ENCODE measurements at places on chromosomes 16 and 17.

- DNase-seq, result no peak
Observed at GRCh38 chr17:11251561-11252107, 10.6 kb downstream of the SHISA6 start.

DNA sequence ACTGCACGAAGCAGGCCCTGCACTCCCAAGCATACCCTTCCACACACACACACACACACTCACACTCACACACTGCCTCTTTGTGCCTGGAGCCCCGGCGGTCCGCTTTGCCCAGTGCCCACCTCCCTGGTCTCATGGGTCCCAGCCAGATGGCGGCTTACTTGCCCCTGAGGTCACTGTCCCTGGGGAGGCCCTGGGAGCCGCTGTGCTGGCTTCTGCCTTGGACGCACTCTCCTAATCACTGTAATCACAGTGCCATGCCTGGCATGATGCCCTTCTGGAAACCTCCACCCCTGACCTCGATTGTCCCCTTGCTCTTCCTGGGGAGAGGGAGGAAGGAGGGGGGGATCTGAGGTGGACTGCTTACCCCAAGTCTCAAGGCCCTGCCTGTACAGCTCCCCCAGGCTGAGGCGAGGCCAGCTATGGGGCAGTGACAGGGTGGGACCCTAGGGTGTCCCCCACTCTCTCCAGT, 36.0 kb downstream of the ARHGAP23 start:
- DNase-seq, result no peak

- DNase-seq, result no peak
Observed at GRCh38 chr17:17402558-17402957, 74.2 kb upstream of the MED9 start.

GRCh38 chr16:57693550-57693949, 1.1 kb upstream of the DRC7 start:
- DNase-seq, result no peak

- no peak for DNase-seq
Observed at GRCh38 chr17:834136-834535, 52.0 kb downstream of the MRM3 start.

DNA sequence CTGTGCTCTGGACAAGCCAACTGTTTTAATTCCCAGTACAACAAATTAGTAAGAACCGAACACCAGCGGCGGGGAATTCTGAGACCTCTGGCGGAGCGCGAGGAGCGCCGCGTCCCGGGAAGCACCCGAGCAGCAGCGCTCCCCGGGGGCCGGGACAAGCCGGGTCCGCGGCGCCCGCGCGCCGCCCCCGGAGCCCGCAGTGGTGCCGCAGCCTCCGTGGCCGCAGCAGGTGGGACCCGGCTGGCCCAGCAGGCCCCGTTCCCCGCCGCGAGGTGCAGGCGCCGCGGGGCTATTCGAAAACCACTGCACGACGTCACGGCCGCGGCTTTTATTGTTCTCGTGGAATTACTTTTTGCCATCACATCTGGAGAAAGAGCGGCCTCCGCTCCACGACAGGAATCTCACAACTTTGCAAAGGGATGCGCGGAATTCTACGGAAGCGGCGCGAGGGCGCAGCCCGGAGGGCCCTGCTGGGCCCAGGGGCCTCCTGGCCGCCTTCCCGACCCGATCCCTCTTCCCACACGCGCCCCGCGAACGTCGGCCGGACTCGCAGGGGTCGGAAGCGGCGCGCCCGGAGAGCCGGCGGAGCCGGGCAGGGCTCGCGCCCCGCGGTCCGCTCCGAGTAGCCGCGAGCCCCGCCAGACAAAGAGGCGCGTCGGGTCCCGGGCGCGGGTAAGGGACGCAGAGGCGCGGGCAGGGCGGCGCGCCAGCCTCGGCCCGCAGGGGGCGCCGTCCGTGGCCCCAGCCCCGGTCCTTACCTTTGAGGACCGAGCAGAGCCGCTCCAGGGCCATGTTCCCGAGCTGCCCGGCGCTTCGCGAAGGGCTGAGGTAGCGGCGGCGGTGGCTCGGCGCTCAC, 696 bp downstream of the NETO2 start:
- DNase-seq, result peak; percentile 56

DNA sequence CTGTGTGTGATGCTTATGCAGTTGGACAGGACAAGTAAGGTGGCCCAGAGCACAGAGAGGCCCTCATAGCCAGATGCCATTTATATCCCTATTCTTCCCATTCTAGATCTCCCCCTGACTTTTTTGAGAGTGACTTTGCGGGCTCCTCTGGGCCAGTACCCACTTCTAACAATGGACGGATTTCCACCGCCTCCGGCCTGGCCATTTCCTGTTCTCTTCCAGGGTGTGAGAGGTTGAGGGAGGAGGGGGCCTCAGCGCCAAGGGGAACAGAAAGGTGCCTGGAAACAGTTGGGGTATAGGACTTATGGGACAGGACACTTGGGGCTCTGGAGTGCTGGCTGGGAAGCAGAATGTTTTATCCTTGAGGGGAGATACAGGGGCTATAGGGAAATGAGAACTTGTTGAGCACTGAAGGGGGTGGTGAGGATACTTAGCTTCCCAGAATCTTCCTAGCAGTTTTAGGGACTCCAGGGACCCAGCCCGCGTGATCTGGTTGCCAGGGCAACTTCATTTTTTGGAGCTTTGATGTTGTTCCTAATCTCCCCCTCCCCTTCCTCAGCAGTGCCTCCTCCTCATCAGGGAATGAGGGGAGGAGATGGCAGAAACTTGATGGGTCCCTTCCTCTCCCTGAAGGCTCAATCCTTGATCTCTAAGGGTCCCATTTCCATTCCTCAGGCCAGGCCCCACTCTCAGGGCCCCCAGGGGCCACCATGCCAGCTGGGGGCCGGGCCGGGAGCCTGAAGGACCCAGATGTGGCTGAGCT, 3.6 kb downstream of the TAOK2 start:
- no peak for DNase-seq

GRCh38 chr17:42279776-42280630, 3.8 kb upstream of the STAT5B start:
- no peak for DNase-seq

- no peak for DNase-seq
Observed at GRCh38 chr16:67413978-67414911, 2.0 kb downstream of the ZDHHC1 start.

DNA sequence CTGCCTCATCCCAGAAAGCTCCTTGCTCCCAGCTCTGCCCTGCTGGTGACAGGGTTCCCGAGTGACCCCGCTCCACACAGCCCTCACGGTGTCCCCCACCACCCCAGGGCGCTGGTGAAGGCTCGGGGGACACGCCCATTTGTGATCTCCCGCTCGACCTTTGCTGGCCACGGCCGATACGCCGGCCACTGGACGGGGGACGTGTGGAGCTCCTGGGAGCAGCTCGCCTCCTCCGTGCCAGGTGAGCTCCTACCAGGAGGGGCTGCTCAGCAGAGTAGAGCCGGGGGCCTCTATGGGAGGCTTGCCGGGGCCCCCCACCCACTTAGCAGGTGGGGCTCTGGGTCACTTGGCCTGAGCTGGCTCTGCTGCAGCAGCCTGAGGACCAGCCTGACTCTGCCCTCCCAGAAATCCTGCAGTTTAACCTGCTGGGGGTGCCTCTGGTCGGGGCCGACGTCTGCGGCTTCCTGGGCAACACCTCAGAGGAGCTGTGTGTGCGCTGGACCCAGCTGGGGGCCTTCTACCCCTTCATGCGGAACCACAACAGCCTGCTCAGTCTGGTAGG, 11.2 kb downstream of the GAA start:
- DNase-seq, result no peak

- DNase-seq, result no peak
Observed at GRCh38 chr17:8859027-8859803, 8.3 kb downstream of the PIK3R6 start.

GRCh38 chr16:10338426-10338825, 47.4 kb upstream of the ATF7IP2 start:
- no peak for DNase-seq

- no peak for DNase-seq
Observed at GRCh38 chr17:75267153-75267410, 3.9 kb downstream of the MIF4GD start.

GRCh38 chr16:21302454-21302853, 24.4 kb upstream of the CRYM start:
- peak; percentile 13 for DNase-seq

DNA sequence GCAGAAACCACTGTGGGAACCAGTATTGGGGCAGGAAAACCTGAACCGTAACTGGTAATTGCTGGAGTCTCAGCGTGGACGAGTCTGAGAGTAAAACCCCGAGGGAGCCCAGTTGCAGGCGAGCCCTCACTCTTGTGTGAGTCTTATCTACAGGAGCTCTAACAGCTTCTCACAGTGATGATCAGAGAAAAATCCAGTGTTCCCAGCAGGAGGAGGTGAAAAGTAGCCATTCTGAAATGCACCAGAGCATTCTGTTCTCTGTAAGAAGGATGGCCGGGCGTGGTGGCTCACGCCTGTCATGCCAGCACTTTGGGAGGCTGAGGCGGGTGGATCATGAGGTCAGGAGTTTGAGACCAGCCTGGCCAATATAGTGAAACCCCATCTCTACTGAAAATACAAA, 161.2 kb downstream of the COPRS start:
- no peak for DNase-seq

GRCh38 chr17:48310748-48311213, 119.2 kb downstream of the SKAP1 start:
- DNase-seq, result peak; percentile 93

GRCh38 chr17:54007855-54008254, 185.1 kb downstream of the KIF2B start:
- DNase-seq, result no peak

- no peak for DNase-seq
Observed at GRCh38 chr16:47966325-47966724, 189.5 kb downstream of the ABCC12 start.

GRCh38 chr17:12745486-12745885, 43.8 kb upstream of the ARHGAP44 start:
- DNase-seq, result no peak

GRCh38 chr17:4544951-4545216, 10.3 kb downstream of the MYBBP1A start:
- DNase-seq, result no peak

DNA sequence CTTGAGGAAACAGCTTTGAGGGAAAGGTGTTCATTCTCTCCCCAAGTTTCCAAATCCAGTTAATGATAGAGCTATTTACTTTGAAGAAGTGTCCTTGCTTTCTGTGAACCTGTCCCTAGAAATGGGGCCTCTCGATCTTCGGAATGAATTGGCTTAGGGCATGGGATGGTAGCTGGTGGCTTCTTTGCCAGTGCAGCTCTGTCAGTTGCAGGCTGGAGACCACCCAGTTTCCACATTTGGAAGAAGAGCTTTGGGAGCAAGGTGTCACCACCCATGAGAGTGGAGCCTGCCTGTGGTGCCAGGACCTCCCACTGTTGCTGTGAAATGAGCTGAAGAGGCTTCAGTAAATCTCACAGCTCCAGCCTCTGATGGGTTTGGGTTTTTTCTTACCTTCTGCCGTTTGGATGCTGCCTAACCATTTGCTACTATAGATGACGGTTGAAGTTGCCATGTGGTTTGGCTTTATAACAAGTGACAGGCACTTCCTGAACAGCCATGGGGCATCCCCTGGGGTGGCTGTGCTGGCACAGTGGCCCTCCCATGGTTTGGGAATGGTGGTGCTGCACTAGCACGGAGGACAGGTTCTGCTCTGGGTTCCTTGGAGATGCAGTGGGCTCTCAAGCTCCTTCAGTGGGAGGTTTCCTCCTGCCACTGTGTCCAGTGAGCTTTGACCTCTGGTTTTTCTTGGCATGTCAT, 19.5 kb upstream of the SLC5A10 start:
- DNase-seq, result no peak

- DNase-seq, result no peak
Observed at GRCh38 chr16:20868890-20869289, 31.3 kb downstream of the DCUN1D3 start.

DNA sequence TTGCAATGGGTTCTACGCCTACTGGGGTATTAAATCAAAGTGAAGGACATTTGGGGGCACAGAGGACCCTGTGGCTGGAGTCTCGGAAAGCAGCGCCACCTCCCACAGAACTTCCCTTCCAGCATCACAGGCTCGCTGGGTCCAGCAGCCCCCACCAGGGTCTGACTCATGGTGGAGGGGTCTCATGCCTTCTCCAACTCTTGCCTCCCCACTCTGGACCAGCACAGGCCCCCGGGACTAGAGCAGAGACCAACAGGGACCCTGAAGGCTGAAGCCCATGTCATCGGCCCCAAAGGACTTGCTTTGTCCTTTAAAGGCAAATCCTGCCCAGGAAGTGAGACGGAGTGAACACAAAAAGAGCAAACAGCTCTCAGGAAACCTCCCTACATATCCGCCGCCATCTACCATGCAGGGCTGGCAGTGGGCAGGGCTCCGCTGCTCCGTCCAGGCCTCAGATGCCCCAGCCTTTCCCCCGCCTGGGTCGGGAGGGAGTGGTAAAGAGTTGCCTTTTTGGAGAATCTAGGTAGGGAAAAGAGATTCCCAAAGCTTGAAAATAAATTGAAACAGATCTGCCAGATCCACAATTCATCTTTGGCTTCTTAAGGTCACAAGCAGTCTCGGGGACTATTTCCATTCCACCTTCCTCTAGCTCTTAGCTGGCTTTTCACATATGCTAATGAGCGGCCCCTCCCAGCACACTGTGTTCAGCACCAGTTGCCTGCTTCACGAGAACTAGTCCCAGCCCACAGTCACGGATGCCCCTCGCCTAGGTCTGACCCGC, 2.1 kb upstream of the GPRC5C start:
- no peak for DNase-seq

DNA sequence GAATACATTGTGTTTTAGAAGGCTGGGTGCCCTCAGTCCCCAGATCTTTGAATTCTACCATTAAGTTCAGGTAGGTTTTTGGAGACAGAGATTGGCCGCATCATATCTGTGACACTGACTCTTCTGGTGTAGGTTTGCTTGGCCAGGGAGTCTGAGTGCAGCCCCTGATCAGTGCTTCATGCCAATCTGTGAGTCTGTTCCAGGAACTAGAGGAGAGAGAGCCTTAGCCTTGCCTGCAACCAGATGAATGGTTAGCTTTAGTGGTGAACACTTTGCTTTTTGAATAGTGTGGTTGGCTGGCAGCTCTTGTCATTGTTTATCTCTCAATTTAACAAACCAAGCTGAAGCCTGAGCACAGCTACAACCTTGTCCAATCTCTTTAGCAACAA, 87.8 kb downstream of the PLXDC1 start:
- no peak for DNase-seq

- DNase-seq, result no peak
Observed at GRCh38 chr17:28100251-28100650, 57.8 kb downstream of the NLK start.
